ENCODE measurements at places on chromosomes 6 and 20. TPM values are rescaled to one million over a fixed set of nuclear protein-coding genes. Genes with fewer than 3 reads are reported as not detected.

GRCh38 chr6:30679765-30680535 lies 6.5 kb downstream of the PPP1R18 start:
- ATAC-seq: no peak

The PGC gene
- total RNA-seq: not detected

- ATAC-seq: no peak
Measured at GRCh38 chr6:5563086-5563485, 301.8 kb downstream of the FARS2 start.

- ATAC-seq: no peak
Measured at GRCh38 chr6:87224971-87225370, 69.6 kb downstream of the ZNF292 start.

DNA sequence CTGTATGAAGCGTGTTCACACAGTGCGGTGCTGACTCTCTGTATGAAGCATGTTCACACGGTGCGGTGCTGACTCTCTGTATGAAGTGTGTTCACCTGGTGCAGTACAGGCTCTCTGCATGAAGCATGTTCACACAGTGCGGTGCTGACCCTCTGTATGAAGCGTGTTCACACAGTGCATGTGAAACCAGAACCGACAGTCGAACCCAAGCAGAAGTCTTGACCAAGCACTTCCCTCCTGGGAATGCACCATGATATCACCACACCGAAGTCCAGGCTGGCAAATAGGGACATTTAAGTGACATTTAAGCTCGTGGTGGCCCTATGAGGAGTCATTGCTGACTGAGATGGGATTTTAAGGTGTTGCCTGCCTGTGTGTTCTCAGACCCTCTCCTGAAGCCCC lies 11.3 kb upstream of the SERPINB1 start:
- ATAC-seq: no peak

DNA sequence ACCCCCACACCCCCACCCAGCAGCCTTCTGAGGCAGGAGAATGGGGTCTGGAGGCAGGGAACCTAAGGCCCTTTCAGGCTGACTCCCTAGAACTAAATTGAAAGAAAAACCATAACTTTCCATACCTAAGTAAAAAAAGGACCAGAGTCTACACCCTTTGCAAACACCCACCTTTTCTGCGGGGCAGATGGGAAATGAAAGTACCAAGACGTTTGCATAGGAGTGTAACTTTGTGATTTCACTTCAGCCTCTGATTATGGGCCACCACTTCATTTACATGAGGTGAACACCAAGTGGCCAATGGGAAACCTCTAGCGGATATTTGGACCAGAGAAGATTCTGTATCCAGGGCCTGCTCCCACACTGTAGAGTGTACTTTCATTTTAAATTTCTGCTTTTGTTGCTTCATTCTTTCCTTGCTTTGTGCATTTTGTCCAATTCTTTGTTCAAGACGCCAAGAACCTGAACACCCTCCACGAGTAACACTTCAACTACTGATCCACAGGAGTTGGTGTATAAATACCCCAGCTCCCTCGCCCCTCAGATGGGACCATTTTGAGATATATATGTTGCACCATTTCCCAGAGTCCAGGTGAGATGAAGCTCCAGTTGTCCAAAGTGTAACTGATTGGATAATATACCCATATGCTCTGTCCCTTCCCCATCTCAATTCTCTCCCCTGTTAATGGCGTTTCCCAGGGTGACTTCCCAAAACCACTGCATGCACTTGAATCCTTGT lies 18.9 kb upstream of the SRSF6 start:
- no peak for ATAC-seq

DNA sequence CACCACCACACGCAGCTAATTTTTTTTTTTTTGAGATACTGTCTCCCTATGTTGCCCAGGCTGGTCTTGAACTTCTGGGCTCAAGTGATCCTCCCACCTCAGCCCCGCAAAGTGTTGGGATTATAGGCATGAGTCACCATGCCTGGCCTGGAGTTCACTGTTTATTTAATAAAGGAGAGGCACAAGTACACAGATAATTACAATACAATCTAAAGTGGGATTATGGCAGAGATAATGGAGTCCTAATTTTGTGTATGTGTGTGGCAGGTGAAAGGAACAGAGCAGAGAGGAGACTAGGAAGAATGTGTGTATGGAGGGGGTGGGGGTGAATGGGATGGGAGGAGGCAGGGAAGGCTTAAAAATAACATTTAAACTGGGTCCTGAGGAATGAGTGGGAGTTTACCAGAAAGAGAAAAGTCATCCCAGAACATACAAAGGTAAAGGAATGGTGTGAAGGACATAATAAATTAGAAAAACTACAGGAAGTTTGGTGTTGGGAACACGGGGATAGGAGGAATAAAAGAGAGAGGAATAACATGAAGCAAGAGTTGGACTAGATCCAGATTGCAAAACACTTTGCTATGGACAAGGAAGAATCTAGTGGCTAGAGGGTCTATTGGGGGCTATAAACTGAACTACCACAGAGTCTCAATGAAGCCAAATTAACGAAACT lies 4.4 kb downstream of the NCOA5 start:
- ATAC-seq: no peak

The SLC52A3 gene
- 0.67 TPM for total RNA-seq

- no peak for ATAC-seq
Measured at GRCh38 chr20:11094711-11095110, 420.9 kb upstream of the JAG1 start.

- no peak for ATAC-seq
Measured at GRCh38 chr6:162387718-162388382, 339.7 kb downstream of the PRKN start.

Data from gastroesophageal sphincter (tissue), 4 donors.